ENCODE measurements at places on chromosomes 11 and 22. TPM values are rescaled to one million over a fixed set of nuclear protein-coding genes. Genes with fewer than 3 reads are reported as not detected.

TRIM49B gene
- total RNA-seq, result not detected

TMPRSS5 gene
- 0.10 TPM for total RNA-seq

P2RY6 gene
- 0.44 TPM for total RNA-seq

CHRDL2 gene
- total RNA-seq, result not detected

SPDYC gene
- total RNA-seq, result not detected

NLRX1 gene
- total RNA-seq, result 11.9 TPM

PDE3B gene
- 0.27 TPM for total RNA-seq

TCN2 gene
- total RNA-seq, result 56.9 TPM

KRTAP5-11 gene
- total RNA-seq, result not detected

ARHGAP42 gene
- total RNA-seq, result 7.1 TPM
